ENCODE measurements at places on chromosomes 2 and 18.
A peak's percentile ranks its signal among the peaks of the same experiment; 100 is the strongest.

- DNase-seq, result no peak
These were observed 56.0 kb downstream of the ABCA12 start for GRCh38 chr2:215082446-215082845.

- peak; percentile 93 for DNase-seq
These were observed 1.5 kb downstream of the RPRM start for GRCh38 chr2:153476816-153477635.

DNA sequence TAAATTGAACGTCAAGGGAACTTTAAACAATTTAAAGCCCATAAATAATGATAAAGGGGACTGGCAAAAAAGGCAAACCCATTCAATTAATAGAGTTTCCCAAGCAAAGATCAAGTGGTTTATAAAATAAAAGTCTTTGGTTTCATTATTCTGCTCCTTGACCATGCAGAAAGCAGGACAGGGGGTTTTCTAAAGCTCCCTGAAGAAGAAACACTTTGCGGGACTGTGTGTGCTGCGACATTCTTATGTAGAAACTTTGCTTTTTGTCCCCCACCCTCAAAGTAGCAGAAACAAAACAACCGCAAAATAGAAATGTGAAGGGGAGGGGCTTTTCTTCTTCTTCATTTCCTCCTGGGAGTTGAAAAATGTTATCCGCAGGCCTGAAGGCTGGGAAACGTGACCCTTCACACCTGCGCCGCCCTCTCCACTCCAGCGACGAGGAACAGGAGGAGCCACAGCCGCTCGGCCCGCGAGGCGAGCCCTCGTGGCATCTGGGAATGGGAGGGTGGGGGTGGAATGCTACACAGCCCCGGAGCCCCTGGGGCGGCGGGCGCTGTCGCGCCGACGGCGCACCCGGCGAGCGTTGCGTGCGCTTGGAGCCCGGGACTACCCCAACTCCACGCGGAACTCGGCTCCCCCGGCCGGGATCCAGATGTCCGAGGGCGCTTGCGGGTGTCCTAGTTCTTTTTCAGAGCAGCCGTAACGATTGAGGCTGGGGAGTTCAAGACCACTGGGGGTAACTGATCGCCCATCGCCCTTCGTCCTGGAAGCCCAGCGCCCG lies 4.3 kb upstream of the GBX2 start:
- no peak for DNase-seq

DNA sequence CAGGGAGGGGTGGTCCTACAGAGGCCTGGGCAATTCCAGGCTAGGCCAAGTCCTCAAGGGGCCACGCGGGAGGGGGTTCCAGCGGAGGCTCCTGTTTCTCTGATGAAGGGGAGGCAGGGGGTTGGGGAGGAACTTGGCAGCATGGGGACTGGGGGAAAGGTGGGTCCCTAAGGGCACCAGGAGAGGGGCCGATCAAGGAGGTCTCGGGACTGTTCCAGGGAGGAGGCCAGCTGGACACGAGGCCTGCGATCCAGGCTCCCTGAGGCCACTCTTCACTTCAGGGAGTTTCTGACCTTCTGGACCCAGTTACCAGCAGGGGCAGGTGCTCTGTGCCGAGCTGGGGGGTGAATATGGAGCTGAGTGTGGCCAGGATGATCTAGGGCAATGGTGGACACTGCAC lies 71.5 kb downstream of the ASB1 start:
- DNase-seq, result no peak

DNA sequence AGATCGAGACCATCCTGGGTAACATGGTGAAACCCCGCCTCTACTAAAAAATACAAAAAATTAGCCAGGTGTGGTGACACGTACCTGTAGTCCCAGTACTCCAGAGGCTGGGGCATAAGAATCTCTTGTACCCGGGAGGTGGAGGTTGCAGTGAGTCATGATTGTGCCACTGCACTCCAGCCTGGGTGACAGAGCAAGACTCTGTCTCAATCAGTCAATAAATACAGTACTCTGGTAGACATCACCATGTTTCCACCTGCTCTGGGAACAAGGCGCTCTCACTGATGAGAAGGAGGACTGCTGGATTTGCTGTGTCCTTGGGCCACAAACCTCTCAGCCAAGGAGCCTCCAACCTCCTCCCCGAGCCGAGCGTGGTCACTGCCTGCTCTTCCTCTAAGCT lies 154.2 kb upstream of the ZNF236 start:
- no peak for DNase-seq

DNA sequence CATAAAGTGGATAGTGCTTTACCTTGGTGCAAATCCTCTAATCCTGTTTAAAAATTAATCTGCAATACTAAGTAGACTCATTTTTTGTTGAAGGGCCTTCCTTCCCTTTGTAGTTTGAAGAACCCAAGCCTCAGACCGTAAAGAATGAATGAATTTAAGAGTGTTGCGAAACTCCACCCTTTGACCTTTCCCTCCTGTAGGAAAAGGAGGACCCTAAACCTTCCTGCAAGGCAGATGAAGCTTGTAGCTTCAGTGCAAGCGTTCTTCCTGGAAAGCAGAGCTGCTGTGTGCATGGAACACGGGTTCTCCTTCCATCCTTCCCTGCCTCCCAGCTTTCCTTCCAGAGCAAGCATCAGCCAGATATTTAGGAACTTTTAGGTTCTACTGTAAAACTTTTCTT lies 1.7 kb downstream of the IMPA2 start:
- DNase-seq, result no peak

- DNase-seq, result no peak
These were observed 83.9 kb downstream of the MARCO start for GRCh38 chr2:119025762-119026351.

DNA sequence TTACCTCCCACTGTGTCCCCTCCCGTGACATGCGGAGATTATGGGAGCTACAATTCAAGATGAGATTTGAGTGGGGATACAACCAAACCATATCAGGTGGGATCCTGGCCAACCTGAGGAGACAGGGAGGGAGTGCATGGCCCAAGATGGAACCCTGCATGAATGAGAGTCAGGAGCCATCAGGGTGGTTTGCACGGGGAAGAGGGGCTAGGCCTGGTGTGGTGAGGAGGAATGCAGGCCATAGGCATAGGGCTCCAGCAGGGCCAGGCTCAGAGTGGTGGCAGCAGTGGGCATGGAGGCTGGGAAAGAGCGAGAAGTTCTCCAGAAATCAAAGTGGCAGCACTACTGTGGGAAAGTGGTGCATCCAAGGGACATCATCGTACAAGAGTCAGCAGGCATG lies 74.0 kb upstream of the BCL2L11 start:
- DNase-seq, result no peak

DNA sequence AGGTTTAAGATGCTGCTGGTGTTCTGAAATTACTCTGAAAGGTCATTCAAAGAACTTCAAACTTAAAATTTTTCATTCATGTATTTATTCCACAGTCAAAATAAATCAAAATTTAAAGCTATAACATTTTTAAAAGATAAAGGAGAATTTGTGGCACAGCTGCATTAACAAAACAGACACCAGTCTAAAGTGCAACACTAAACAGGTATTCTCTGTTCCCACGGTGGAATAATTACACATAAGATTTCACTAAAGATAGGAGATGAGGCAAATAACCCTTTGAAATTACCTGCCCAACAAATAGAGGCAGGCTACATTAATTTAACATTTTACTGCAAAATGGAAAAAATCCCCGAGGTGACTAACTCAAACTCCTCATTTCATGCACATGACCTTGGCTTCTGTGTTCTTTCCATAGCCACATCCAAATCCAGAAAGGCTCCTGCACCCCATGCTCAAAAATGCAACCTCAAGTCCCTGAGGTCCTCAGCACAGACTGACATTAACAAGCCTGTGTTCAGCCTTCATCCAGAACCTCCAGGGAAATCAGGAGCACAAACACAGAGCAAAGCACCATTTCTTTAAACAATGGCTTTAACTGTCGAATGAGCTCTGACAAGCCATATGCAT lies 10.5 kb downstream of the COX7A2L start:
- no peak for DNase-seq

DNA sequence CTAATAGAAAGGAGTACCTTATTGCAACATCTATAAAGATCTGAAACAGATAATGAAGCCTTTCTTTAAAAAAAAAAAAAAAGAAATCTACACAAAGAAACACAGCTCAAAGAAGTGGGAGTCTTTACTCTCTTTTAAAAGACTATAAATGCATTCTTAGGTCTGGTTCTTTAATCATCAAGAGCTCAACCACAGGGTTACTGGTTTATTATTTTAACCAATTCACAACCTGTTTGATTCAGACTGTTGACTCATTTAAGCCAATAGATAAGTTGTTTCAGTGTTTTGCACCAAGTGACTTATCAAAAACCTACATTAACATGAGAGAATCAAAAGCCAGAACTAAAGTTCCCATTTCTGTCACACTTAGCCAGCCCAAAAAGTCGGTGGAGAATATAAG lies 93.1 kb downstream of the TCF4 start:
- DNase-seq, result no peak

- no peak for DNase-seq
These were observed 19.1 kb downstream of the RAMP1 start for GRCh38 chr2:237878321-237879057.

DNA sequence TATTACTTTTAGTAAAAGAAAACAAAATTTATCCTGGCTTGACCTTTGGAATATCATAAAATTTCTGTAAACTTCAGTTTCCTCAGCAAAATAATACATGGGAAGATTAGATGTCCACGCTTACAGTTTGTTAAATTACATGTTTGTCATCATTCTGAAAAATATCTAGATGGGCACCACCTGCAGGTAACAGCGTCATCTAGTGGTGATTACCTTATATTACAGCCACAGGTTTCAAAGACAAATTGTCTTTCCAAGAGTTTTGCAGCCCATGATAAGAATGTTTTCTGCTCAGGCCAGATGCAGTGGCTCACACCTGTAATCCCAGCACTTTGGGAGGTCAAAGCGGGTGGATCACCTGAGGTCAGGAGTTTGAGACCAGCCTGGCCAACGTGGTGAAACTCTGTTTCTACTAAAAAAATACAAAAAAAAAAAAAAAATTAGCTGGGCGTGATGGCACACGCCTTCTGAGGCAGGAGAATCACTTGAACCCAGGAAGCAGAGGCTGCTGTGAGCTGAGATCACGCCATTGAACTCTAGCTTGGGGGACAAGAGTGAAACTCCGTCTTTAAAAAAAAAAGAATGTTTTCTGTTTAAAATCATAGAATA lies 96.3 kb upstream of the RASGRP3 start:
- no peak for DNase-seq

DNA sequence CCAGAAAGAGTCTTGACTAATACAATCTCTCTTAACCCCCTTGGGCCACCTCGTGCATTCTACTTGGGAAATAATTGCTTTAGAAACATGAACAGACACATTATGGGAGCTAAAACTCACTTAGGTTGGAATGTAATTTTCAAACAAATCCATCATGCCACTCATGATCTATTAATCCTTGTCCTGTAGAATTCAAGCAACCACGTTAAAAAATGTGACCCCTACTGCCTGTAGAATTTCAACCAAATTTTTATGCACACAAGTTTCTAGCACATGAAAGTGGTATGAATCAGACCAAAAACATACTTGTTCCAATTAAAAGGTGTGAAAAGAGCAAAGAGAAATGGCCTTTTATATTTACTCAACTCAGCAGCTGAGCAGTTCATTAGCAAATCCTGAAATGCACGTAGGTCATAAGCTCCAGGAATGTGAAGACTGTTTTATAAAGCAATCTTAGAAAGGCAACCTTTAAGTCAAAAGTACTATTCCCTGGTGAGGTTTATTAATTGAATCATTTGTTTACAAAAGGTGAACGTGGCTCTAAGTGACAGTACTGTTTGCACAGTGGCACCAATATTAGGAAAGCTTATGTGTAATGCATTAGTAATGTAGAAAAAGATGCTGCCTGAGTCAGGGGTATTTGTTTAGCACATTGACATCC lies 459.4 kb upstream of the UBE2E3 start:
- no peak for DNase-seq
